ENCODE measurements at places on chromosomes 5 and 9. TPM values are rescaled to one million over a fixed set of nuclear protein-coding genes. Genes with fewer than 3 reads are reported as not detected.

Gene FRMD3
- 93.2 TPM for total RNA-seq

Gene IFNA13
- not detected for total RNA-seq

Gene PIP5K1B
- 62.8 TPM for total RNA-seq

Gene CCDC152
- 0.56 TPM for total RNA-seq

Gene MROH2B
- total RNA-seq, result not detected

Gene DBH
- total RNA-seq, result not detected

Gene TRPM3
- total RNA-seq, result 0.16 TPM

Gene NSG2
- 0.11 TPM for total RNA-seq

Gene GMCL2
- not detected for total RNA-seq

Gene TPPP
- total RNA-seq, result 39.7 TPM

Gene SUSD1
- total RNA-seq, result 6.4 TPM

Gene IL9
- not detected for total RNA-seq

Gene GFPT2
- total RNA-seq, result 13.3 TPM

Gene MARCHF11
- 7.1 TPM for total RNA-seq

Gene PAPPA
- total RNA-seq, result 1.2 TPM

Gene SGCD
- total RNA-seq, result 81.5 TPM

Gene PCDHB4
- total RNA-seq, result 1.7 TPM

Gene EPB41L4B
- 9.9 TPM for total RNA-seq

Gene SH3GL2
- not detected for total RNA-seq

Gene CRB2
- not detected for total RNA-seq

Gene HSPB3
- total RNA-seq, result 596 TPM

Gene ARL14EPL
- not detected for total RNA-seq

Gene STC2
- total RNA-seq, result 9.6 TPM

Gene SPATA31A3
- not detected for total RNA-seq

Gene DMAC1
- 130 TPM for total RNA-seq
